ENCODE measurements at places on chromosomes 1 and 21. TPM values are rescaled to one million over a fixed set of nuclear protein-coding genes. Genes with fewer than 3 reads are reported as not detected.

NUF2 gene
- total RNA-seq, result 2.4 TPM

OR2T11 gene
- total RNA-seq, result not detected

GNB1 gene
- total RNA-seq, result 231 TPM

FTCD gene
- total RNA-seq, result 2.2 TPM

GNL2 gene
- 44.2 TPM for total RNA-seq

TMPRSS3 gene
- total RNA-seq, result 2.9 TPM

RSPO1 gene
- not detected for total RNA-seq

AMPD1 gene
- total RNA-seq, result not detected

CDK18 gene
- total RNA-seq, result 6.1 TPM

FYB2 gene
- total RNA-seq, result not detected

TTC24 gene
- total RNA-seq, result 44.3 TPM

NR5A2 gene
- not detected for total RNA-seq

PRKCZ gene
- 29.8 TPM for total RNA-seq

TNN gene
- total RNA-seq, result not detected

- no peak for DNase-seq
These were observed 1.8 kb downstream of the SPRR1B start for GRCh38 chr1:153032677-153033308.

- DNase-seq, result no peak
These were observed 172.4 kb downstream of the VPS13D start for GRCh38 chr1:12402159-12402673.

- DNase-seq, result no peak
These were observed 10.4 kb downstream of the RPL11 start for GRCh38 chr1:23701996-23702395.

- no peak for DNase-seq
These were observed 399.2 kb upstream of the VAMP3 start for GRCh38 chr1:7371926-7372325.

GRCh38 chr1:25476186-25477097 lies 45.7 kb downstream of the MACO1 start:
- DNase-seq, result no peak

- DNase-seq, result no peak
These were observed 13.5 kb downstream of the CRABP2 start for GRCh38 chr1:156691665-156692440.

GRCh38 chr1:30063621-30064280 lies 659.6 kb downstream of the MATN1 start:
- DNase-seq, result no peak

GRCh38 chr1:182113879-182114626 lies 52.5 kb upstream of the ZNF648 start:
- DNase-seq, result no peak

DNA sequence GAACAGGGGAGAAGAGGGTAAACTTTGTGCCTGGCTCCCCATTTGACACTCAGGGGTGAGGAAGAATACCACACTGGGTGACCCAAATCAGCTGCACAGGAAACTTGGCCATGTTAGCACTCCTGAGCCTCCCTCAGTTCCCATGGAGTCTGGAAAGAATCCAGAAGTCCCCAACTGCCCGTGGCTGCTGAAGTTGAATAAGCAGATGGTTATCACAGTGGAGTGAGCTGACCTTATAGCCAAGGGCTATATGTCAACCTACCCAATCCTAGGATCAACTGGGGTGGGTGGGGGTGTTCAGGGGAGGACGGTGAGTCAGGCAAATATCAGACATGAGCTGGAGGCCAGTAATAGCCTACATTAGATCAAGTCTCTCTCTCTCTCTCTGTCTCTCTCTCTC lies 20.4 kb downstream of the KCNH1 start:
- DNase-seq, result no peak

GRCh38 chr1:15394258-15394690 lies 15.4 kb upstream of the EFHD2 start:
- DNase-seq, result no peak

DNA sequence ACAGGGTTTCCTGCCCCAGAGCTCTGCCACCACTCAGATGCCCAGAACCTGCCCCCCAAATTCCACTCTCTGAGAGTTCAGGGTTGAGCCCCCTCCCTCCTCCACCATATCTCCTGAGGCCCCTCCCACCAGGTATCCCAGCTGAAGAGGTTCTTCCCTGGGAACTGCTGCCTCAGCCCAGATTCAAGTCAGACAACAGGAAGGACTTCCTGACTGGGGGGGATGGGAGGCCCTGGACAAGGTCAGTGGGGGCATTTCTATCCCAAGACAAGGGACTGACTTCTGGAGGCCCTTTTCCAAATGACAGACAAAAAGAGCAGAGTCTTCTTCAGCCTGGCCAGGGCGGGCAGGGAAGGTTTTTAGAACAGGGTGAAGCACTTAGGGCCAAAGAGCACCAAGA lies 24.1 kb upstream of the TENT5B start:
- no peak for DNase-seq

DNA sequence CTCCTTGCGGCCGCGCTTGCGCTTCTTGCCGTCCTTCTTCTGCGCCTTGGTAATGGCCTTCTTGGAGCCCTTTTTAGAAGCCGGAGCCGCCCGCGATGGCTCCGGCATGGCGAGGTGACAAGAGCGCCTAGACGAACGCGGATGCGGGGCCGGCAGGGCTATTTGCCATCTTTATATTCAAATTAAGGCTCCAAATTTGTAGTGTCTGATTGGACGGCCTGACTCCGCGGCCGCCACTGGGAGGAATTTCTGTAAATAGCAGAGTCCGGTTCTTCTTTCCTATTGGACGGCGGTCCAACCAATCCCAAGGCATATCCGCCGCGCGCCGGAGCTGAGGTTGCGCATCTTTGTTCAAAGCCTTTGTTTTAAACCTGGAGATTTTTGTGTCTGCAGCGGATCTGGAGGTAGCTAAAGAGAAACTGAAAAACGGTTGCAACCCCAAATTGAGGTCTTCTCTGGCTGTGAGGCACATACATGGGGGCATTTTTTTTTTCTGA lies 22.6 kb upstream of the RNF187 start:
- DNase-seq, result peak; percentile 92

- DNase-seq, result no peak
These were observed 10.0 kb downstream of the SMCP start for GRCh38 chr1:152888126-152888525.

GRCh38 chr1:203628201-203629015 lies 1.8 kb downstream of the ATP2B4 start:
- no peak for DNase-seq

- no peak for DNase-seq
These were observed 147.5 kb downstream of the CACNA1E start for GRCh38 chr1:181630838-181631237.

DNA sequence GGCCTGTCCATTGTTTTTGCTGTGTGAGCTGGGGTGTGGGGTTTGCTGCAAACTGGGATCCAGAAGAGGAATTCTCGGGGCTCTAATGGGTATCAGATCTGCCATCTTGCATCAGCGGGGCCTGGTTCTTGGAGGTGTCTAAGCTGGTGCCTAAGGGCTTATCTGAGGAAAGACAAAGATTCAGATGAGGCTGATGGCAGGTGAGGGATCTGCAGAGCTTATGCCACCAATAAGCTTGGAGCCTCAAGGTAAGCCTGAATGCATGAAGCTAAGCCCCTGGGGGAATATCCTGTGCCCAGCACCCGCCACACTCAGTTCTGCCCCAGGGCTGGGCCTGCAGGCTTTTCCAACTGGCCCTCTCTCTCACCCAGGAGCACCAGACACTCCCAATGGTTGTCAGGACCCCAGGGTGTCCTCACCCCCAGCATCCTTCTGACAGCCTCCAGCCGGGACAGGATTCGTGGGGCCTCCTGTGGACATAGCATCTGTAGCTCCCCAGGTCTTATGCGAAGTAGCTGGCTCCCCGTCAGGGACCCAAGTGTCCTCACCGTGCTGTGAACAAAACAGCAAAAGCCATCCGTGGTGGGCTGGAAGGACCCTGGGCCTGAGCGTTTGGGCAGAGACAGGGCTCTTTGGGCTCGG lies 9.5 kb upstream of the GSTM3 start:
- DNase-seq, result no peak

DNA sequence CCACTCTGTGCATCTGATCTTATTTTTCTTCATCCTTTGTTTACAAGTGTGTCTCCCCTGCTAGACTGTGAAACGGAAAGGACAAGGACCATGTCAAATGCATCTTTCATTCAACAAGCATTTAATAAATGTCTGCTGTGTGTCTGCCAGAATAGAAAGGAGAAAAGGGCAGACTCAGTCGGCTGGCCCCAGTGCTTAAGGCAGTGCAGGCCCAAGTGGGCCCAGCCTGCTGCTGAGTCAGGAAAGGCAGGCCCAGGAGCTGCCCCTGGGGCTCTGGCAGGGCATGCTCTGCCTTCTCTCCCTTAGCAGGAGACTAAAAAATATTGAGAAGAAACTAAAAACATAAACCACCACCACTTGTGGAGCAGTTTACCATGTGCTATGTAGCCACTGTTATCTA lies 38.1 kb downstream of the PLEKHA6 start:
- DNase-seq, result no peak

- DNase-seq, result no peak
These were observed 15.4 kb downstream of the ABCA4 start for GRCh38 chr1:94105581-94105952.

Measured in naive thymus-derived CD8-positive, alpha-beta T cell (primary cell).